Mesenteric fat pad (tissue), 1 donor: ENCODE measurements at places on chromosomes 1 and 21. TPM values are rescaled to one million over a fixed set of nuclear protein-coding genes. Genes with fewer than 3 reads are reported as not detected.

- no peak for DNase-seq
Observed at GRCh38 chr1:39084191-39084590, 58.0 kb downstream of the NDUFS5 start.

DNA sequence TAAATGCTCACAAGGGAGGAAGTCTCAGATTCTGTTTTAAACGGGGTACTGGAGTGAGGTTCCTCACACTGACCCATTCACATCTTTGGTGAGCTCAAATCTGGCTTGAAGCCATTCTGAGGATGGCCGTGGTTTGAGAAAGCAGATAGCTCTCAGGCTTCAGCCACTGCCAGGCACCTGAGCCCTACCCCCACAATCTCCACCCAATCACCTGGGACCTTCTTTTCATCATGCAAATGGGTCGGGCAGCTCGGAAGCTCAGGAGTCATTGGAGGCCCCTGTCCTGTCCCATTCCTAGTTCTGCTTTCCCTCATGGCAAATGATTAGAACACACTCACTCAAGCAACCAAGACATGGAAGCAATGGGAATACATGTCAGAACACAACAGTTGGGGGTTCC, 141.4 kb upstream of the ETS2 start:
- no peak for DNase-seq

DNA sequence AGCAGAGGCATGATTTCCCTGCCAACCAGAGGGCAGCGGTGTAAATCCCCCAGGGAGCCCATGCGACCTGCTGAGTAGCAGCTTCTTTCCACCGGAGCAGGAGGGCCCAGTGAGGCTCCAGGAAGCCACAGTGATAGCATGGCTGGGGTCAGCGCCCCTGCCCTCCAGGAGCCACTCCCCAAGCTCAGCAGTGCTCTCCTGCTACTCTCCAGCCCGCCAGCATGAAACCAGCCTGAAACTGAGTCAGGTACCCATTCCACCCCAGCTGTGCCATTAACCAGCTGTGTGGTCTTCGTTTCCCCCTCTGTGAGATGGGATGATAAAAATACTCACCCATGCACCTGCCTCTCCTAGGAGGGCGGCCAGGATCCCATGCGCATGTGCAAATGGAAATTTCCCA, 123.8 kb upstream of the TMEM51 start:
- no peak for DNase-seq

HCRTR1 gene
- 0.39 TPM for total RNA-seq

GJB5 gene
- total RNA-seq: not detected

DNA sequence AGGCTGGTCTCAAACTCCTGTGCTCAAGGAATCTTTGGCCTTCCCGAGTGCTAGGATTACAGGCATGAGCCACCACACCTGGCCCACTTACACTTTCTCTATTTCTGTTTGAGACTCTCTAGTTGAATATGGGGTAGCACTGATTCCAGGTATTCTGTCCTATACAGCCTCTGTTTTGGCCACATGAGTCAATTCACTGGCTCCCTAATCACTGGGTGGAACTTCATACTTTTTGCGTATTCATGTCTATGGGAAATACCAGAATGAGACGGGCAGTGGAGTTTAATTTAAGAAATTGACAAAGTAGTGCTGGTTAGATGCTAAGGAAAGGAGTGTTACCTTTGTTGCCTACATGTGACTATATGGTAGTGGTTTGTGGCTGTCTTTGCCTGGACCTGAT, 35.5 kb downstream of the MACF1 start:
- DNase-seq: no peak

MANEAL gene
- 1.5 TPM for total RNA-seq

DNA sequence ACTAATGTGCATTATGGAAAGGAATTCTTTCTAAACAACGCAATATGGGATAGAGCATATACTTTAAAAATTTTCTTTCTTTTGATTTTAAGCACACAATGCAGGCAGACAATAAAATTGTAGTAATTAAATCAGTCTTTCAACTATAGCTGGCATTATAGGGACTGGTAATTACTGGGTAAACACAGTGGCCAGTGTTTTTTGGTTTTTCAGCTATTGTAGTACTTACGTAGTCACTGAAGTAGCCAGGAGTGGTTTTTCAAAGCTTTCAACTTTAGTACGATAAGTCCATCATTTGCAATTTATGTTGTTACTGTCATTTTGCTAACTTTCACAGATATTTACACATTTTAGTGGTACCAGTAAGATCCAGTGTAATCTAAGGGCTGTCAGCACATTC, 50.6 kb downstream of the RAB3GAP2 start:
- no peak for DNase-seq

KCNE1 gene
- 7.3 TPM for total RNA-seq

GRCh38 chr1:184035719-184036516, 1.6 kb downstream of the COLGALT2 start:
- DNase-seq: no peak

OR2L2 gene
- 0.10 TPM for total RNA-seq

DNA sequence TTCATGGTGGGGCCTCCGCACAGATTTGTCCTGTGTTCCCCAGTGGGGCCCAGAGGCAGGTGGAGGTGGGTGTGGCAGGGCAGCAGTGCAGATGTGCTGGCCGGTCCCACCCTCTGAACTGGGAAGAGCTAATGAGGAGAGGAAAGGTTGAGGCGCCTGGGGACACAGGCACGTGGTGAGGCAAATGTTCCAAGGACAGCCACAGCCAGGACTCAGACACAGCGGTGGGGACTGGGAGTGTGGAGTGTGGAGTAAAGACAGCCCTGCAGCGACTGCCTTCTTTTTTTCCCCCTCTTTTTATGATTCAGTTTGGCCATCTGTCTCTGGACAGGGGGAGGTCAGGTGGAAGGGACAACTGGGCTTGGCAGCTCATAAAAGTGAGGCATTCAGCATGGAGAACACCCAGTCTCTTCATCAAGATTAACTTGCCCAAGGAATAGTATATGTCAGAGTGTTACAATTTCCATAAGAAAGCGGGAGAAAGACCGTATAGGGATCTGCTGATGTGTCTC, 104.2 kb upstream of the GCLM start:
- no peak for DNase-seq

- DNase-seq: no peak
Observed at GRCh38 chr1:233675446-233675845, 61.5 kb downstream of the KCNK1 start.

- peak; percentile 6 for DNase-seq
Observed at GRCh38 chr1:6703016-6703415, 1.4 kb upstream of the DNAJC11 start.

- DNase-seq: no peak
Observed at GRCh38 chr1:162554258-162554657, 7.3 kb upstream of the UAP1 start.

DNA sequence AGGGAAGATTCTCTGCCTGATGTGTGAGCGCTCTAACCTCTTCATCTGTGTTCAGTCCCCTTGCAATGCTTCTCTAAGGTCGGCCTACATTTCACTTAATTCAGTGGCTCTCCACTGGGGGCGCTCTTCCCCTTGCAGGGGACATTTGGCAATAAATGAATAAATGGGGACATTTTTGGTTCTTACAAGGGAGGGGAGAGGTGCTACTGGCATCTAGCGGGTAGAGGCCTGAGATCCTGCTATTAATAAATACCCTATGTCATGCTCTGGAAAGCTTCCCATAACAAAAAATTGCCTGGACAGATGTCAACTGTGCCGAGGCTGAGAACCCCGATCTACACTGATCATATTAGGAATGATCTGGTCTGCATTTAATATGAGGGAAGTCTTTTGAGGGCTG, 25.9 kb upstream of the DNAJC11 start:
- no peak for DNase-seq

DNA sequence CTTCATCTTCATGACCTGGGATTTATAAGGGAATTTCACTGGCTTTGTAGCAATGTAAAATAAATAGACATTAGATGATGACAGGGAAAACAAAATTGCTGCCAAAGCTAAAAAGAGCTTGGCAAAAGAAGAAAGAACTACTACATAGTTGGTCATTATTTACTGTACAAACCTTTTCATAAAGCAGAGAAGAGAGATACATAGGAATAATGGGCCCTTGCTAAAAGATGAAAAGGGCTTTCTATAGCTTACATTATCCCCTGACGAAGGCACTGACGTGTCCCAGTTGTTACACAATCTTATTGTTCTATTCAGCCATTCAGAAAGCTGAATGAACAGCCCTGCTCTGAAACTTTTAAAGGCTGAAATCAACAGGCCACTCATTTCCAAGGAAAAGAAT, 57.1 kb downstream of the ZC3H11B start:
- no peak for DNase-seq

DNA sequence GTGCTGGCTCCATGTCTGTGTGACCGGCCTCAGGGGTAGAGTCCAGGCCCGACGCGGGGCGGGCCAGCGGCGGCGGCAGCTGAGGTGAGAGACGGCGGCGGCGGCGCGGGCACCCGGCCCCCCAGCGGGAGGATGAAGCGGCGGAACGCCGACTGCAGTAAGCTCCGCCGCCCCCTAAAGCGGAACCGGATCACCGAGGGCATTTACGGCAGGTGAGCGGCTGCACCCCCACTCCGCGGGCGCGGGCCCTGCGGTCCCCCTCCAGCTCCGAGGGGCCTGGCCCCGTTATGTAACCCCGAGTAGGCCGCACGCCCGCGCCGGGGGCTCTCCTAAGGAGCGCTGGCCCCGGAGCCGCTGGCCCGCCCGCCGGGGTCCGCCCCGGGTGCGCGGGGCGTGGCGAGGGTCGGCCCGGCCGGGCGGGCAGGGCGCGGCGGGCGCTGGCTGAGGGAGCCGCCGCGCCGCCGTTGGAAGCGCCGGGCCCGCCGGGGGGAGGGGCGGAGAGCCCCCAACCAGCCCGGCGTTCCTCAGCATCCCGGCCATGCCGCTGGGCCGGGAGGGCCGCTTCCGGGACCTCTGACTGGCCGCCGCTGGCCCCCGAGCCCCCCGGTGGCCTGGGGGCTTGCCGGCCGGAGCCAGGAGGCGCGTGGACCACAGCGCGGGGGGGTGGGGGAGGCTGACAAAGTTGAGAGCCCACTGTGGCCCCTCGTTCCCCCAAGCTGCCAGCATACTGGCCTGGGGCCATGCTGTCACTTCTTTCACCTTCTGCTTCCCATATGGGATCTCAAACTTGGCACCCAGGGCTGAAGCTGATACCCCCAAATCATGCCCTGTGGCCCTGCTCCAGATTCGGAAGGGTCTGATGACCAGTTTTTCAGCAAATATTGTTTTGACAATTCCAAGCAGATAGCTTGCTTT, 527 bp downstream of the MACO1 start:
- no peak for DNase-seq

NFIA gene
- total RNA-seq: 111 TPM

DNA sequence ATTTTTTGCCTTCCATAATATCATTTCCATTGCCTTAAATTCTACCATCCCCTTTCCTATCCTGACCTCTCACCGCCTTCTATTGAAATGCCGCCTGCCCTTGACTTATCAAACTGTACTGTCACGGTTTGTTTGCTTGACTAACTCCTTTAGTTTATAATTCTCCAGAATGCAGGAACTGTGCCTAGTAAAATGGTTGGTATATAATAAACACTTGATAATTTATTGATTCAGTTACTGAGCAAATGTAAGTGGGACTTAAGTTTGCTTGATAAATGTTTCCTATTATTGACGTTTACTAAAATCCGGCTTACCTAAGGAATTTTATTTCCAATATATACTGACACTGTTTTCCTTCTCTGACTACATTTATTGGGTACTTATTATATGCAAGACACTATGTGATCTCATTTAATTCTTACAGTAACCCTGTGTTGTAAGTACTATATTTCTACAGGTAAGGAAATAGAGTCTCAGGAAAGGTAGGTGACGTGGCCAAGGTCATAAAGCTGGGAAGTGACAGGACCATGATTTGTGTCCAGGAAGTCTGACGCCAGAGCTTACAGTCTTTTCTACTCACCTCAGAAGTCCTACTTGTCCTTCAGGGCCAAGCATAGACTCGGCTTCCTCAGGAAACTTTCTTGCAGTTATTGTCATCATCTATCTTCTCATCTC, 35.7 kb downstream of the DPT start:
- DNase-seq: no peak

- no peak for DNase-seq
Observed at GRCh38 chr1:84430546-84430945, 32.3 kb downstream of the DNASE2B start.

SPATA46 gene
- not detected for total RNA-seq

FALEC gene
- not detected for total RNA-seq

DNA sequence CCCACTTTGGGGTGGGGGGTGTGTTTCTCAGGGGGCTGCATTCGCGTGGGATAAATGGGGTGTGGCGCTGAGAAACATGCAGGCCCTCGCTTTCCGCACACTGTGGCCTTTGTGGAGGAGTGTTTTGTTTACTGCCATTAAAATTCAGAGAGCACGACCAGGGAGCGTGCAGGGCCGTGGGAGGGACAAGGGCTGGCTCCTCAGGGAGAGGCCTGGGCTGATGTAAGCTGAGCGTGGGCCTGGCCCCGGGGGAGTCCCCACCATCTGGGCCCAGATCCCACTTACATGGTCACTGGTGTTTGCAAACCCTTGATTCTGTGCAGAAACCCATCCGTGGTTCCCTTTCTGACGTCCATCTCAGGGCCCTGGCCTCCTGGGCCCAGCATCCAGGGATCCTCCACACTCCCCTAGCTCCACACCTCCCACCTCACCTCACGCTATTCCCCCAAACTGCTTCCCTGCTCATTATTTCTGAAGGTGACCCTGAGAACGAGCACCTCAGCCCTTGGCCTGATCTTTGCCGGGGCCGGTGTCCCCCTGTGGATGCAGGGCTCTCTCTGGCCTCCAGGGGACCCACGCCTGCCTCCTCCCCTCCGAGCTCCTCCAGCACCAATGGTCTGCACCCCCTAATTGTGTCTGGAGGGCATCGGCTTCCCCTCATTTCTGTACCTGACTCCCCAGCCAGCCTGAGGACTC, 92.5 kb upstream of the SIM2 start:
- no peak for DNase-seq

DNA sequence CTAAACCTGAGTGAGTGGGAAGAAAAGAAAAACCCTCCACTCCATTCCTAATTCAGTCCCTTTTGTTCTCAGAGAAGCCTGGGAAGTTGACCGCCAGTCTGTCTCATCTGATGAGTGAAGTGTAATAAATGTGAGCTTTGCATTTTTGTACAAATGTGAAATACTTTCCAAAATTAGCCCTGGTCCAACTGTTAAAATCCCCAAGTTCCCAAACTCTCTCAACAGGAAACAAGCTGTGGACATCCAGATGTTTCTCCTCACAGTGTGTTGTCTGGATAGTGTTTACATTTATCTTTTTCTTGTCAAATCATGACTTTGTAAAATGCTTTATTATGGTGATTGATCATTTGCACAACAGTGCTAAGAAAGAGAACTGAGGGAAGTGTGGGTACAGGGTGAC, 145.1 kb downstream of the TM2D1 start:
- no peak for DNase-seq

KDM5B gene
- 33.4 TPM for total RNA-seq

GRCh38 chr1:172674831-172675613, 16.1 kb downstream of the FASLG start:
- no peak for DNase-seq

GRCh38 chr1:87052400-87052799, 138.0 kb downstream of the HS2ST1 start:
- DNase-seq: no peak

DNA sequence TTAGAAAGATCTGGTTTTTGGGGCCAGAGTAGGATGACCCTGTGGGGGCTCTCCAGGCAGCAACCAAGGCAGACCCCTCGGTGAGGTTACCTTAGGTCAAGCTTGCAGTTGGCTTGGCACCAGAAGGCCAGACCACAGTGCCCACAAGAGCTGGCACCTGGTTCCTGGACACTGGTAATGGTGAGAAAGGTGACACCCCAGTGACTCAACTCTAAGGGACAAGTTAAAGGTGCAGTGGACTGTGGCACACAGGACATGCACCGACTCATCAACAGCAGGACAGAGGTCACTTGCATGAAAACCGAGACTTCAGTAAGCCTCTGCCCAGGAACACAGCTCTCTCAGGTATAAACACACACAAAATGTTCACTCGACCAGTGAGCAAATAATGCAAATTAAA, 6.7 kb downstream of the LRRC38 start:
- DNase-seq: no peak
